Kidney (tissue), 22 donors: ENCODE measurements at places on chromosomes 3 and 15.

GRCh38 chr3:22098021-22098420 is 347.0 kb upstream of the ZNF385D start:
- no peak for DNase-seq

DNA sequence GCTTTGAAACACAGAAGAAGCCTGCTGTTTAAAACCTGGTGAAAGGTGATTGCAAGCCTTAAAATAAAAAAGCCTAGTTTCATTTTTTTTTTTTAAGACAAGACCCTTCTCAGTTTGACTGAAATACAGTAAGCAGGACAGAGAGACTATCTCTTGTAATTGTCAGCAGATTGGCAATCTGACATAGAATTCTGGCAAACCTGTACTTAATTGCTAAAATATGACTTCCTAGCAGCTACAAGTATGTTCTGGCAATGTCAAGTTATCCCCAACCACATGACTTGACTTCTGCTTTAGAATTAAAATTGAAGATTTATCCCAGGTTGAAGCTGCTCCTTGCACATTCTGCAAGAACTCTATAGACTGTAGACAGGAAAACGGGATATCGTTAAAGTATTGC is 232.8 kb upstream of the NR2F2 start:
- DNase-seq: no peak

GRCh38 chr15:68644083-68644904 is 65.5 kb downstream of the CORO2B start:
- DNase-seq: no peak

GRCh38 chr3:139121513-139122220 is 77.0 kb upstream of the PRR23C start:
- peak; percentile 11 for DNase-seq

GRCh38 chr3:16807391-16807790 is 77.4 kb upstream of the PLCL2 start:
- DNase-seq: no peak

GRCh38 chr3:196003611-196004010 is 78.3 kb downstream of the TFRC start:
- no peak for DNase-seq
